Activated T-cell treated with anti-CD3 and anti-CD28 coated beads for 48 hours (primary cell): ENCODE measurements at places on chromosomes 7 and 10.

DNA sequence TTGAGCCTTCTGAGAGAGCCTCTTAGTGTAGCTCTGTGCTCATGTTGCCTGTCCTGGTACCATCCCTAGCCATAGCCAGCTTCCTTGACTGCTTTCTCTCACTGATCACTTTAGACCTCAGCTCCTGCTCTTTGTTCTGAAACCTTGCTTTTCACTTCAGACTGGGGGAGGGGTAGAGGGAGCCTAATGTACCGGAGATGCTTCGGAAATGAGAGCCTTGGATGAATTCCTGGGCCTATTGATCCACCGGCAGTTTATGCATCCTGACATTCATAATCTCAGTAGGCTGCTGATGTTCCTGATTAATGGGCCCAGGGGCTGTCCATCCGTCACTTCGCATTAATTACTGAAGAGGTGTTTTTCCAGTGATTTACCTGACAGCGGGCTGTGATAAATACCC is 38.8 kb downstream of the R3HCC1L start:
- no peak for DNase-seq

DNA sequence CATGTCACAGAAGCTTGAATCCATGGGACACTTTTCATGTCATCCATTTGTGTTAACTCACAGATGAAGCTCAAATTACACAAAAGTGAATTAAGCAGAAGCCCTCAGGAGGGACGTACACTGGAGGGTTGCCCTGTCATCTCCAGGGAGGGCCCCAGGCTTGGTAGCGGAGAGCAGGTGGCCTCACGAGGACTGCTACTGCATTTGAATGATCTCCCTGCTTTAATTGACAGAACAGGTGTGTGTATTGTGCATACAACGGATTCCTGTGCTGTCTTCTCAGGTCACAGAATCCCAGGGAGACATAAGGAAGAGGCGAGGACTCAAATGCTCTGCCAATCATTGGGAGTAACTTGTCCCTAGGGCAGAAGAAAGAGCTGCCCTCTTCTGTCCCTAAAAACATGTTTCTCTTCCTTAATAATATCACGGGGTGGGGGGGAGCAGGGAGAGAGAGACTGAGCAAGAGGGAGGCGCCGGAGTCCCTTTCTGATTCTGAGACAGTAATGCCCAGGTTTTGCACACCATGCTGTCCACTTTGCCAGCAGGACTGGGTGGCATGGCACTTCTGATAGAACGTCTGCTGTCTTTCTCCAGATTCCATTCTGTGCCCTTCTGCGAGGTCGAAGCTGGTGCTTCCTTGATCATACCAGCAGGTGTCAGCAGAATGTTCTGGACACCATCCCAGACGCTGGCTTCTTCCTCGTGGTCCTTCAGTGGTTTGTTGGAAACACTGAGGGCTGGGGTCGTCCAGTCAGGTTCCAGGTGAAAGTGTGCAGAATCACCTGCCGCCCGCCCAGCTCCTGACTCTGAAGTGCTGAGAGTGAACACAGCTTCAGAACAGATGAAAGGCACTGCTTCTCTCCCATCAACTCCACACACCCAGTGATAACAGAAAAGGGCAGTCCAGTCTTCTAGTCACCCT is 26.2 kb upstream of the RASGEF1A start:
- no peak for DNase-seq

DNA sequence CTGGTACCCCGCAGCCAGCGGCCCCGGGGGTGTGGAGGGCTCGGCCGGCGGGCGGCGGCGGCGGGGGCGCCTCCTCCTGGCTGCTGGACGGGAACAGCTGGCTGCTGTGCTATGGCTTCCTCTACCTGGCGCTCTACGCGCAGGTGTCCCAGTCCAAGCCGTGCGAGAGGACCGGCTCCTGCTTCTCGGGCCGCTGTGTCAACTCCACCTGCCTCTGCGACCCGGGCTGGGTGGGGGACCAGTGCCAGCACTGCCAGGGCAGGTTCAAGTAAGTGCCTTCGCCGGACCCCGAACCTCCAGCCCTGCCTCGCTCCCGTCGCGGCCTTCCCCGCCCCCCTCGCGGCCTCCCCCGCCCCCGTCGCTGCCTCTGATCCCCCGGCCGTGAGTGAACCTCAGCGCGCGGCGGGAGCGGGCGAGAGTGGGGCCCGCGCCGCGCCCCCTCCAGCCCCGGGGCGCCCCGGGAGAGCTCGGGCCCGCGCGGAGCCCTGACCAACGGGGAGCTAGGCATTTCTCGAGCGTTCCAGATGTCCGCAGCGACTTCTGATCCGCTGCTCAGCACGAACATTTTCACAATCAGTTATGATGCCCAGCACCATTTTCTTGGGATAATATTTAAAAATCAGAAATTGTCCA is 727 bp downstream of the ATRNL1 start:
- no peak for DNase-seq

GRCh38 chr7:142513178-142513955 is 235.9 kb upstream of the PRSS1 start:
- no peak for DNase-seq

- no peak for DNase-seq
Measured at GRCh38 chr10:119642556-119643111, 8.5 kb upstream of the BAG3 start.

DNA sequence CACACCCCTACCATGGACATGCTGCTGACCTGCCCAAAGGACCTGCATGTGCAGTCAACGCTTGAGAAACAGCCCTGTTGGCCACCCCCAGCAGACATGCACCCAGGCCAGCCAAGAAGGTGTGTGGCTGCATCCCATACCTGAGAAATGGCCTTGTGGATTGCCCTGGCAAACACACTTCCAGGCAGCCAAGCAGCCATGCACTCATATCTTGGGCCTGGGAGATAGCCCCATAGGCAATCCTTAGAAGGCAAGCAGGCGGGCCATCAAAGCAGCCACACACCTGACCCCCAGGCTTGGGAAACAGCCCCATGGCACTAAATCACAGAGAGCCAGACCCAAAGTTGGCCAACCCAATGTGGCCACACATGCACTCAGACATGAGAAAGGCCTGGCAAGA is 4.9 kb upstream of the AKR1B1 start:
- DNase-seq: no peak

DNA sequence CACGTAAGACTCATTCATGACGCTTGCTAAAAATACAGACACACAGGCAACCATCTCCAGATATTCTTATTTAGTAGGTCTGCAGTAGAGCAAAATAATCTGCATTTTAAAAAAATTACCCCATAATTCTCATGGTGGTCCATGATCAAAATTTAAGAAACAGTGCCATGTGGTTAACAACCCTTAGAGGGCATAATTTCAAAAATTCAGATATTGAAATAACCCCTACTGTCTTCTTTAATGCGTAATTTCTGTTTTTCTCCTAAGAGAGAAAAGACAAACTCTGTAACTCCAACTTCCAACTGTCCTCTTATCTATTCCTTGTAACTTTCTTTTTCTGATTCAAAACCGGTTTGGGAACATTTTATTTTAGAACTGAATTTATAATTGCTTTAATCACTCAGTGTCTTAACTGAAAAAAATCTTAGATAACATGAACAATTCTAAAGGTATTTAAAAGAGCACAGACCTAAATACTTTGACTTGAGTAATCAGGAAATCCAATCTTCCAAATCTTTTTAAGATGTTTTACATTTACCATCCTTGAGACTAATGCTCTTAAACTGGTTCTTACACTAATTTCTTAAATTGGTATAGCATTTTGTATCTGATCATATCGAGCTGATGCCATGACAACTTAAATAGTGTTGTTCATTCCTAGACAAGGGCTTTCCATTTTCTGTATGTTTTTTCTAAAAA is 148.0 kb downstream of the GALNT11 start:
- no peak for DNase-seq

GRCh38 chr10:22658745-22659410 is 55.5 kb downstream of the PIP4K2A start:
- DNase-seq: no peak

DNA sequence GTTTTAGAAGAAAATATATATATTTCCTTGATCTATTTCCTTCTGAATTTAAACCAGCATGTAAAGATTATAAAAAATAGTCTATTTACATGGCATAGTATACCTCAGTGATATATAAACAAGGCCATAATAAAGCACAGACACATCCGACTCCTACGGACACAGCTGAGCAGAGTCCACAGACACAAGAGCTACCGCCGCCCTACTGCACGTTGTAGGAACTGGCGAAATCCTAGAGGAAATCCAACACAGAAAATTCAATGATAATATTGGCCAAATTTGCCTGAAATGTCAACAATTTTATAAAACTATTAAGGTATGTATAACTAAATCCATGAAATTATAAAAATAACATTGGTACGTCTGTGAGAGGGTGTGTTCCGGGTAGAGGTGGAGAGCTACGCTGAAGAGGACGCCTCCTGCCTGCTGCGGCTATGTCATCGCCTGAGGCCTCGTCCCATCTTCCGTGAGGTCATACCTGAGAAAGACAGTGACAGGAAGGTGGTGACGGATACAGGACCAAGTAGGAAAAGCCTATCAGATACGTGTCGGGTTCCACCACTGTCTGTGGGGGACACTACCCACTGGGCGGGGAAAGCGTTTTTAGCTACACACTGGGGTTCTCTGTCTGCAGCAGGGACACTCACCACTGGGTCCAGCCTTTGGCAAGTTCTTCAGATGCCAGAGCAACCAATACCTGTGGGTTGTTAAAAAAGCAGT is 29.3 kb upstream of the NCAPG2 start:
- no peak for DNase-seq

DNA sequence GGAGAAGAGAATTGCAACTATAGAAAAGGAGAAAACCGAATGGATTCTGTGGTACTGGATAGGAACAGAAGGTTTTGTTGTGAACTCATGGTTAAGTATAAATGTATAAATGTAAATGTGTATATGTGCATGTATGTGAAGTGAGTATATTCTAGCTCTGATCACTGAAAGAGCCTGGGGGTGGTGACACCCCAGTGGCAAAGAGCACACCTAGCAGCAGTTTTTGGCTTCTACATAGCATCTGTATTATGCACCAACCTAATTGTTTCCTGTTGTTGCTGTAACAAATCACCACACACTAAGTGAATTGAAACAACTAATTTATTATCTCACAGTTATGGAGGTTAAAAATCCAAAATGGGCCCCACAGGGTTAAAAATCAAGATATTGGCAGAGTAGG is 455.4 kb downstream of the RPS24 start:
- no peak for DNase-seq

GRCh38 chr7:16712916-16713315 is 40.6 kb upstream of the TSPAN13 start:
- DNase-seq: peak; percentile 17

DNA sequence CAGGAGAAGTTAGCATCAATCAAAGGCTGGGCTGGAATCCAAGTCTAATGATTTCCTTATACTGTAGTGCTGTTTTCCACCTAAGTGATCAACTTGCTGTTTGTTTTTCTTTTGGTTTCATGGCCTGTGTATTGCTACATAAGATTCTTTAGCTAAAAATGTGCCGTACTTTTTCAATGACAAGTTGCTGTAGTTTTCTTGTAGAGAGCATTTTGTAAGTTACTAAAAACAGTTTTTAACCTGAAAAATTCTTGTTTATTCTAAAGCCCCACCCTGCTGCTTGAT is 1.3 kb downstream of the HELLS start:
- no peak for DNase-seq

DNA sequence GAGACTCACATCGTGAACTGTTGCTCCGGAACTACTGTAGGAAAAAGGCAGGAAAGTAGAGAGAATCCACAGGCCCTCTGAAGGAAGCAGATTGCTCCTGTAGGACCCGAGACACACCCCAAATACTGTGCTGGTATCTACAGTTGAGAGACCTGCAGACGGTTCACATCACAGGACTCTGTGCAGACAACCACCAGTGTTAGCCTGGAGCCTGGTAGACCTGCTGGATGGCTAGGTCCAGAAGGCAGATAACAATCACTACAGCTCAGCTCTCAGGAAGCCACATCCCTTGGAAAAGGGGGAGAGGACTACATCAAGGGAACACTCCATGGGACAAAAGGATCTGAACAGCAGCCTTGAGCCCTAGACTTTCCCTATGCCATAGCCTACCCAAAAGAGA is 311.8 kb upstream of the PRKCQ start:
- DNase-seq: no peak

DNA sequence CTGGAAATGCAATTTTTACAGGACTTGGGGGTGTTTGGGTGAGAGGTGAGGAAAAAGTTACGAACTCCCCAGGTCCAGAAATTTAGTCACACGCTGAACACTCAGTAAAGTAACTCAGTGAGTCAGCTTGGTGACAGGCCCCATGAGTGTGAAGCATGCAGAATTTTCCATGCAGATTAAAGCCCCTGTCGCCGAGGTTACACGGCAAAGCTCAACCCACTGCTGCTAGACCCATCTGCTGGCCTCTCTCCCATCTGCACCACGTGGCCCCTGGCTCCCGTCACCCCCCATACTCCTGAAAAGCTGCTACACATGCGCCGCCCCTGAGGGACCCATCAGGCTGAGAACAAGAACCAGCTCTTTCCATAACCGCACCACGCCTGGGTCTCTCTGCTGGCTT is 7.0 kb upstream of the MMP21 start:
- no peak for DNase-seq

DNA sequence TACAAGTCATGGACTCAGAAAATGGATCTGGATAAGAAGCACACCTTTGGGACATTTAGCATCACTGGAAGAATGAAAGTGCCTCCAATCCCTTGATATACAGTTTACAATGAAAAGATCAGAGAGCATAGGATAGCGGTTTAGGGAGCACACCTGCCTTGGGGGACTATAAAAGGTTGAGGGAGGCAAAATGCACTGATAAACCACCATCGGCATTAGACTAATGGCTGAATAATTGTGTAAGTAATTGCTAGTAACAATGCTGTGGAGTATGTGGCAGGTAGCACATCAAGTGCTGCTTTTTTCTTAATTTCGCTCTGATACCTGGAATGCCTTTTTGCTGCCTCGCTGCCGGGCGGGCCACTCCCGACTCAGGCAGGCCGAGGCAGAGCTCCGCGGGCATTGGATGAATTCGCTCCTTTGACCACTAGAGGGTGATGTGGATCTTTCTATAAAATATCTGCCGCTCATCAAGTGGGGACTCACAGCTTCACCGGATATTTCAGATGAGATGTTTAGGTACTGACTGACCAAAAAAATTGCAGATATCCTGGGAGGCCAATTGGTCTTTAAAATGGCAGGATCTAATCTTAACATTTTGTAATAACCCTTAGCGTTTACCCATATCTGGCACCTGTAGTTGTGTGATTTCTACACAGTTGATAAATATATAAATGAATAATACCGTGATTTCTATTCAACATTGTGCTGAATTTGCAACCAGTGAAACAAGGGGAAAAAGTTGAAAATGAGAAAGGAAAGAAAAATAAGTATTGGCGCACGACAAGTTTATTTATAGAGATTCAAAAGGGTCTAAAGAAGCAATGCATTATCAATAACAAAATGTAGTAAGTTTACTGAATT is 116.8 kb upstream of the PRSS1 start:
- peak; percentile 32 for DNase-seq

GRCh38 chr10:108861181-108861754 is 1062.0 kb downstream of the XPNPEP1 start:
- no peak for DNase-seq

DNA sequence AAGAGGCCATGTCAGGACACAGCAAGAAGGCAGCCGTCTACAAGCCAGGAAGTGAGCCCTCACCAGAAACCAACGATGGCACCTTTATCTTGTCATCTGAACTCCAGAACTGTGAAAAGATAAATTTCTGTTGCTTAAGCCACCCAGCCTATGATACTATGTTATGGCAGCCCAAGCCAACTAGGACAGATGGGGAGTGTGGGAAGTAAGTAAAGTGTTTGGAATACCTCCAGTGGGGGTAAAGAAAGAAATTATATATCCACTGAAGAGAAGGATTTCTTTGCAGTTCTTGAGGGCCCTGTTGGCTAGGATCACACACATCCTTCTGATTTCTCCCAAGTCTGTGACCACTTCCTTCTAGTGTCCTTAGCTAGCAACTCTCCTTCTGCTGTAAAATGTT is 384.4 kb downstream of the TNS3 start:
- no peak for DNase-seq

- no peak for DNase-seq
Measured at GRCh38 chr7:30178748-30179436, 44.1 kb downstream of the MTURN start.
